Astrocyte (in vitro differentiated cells and primary cell): ENCODE measurements at places on chromosomes 12 and 14. TPM values are rescaled to one million over a fixed set of nuclear protein-coding genes. Genes with fewer than 3 reads are reported as not detected.

GRCh38 chr12:115870021-115870420, 407.5 kb downstream of the MED13L start:
- DNase-seq: no peak
- H3K36me3 ChIP-seq: no peaks in the 10 kb centered on the region
- no peaks in the 10 kb centered on the region for H3K4me1 ChIP-seq
- H3K27me3 ChIP-seq: peaks cover 3% of the 10 kb centered on the region

- H3K27me3 ChIP-seq: no peaks in the 10 kb centered on the region
- H3K27ac ChIP-seq: peak overlapping the region; percentile 63
- peak; percentile 68 for DNase-seq
- no peak overlapping the region for H3K4me3 ChIP-seq
- no peaks in the 10 kb centered on the region for H3K36me3 ChIP-seq
These were observed 43.4 kb downstream of the SAMD4A start for GRCh38 chr14:54610051-54610977.

- no peaks in the 10 kb centered on the region for H3K36me3 ChIP-seq
- no peak overlapping the region for H3K27ac ChIP-seq
- no peak for DNase-seq
- no peak overlapping the region for H3K4me3 ChIP-seq
- H3K27me3 ChIP-seq: no peaks in the 10 kb centered on the region
- H3K4me1 ChIP-seq: no peaks in the 10 kb centered on the region
These were observed 931.9 kb upstream of the TMEM132C start for GRCh38 chr12:127334912-127335644.

The SRRM4 gene
- 0.30 and 0.46 TPM in 2 replicates for total RNA-seq
